ENCODE measurements at places on chromosomes 3 and 15.

GRCh38 chr3:151859233-151859673, 14.2 kb upstream of the SUCNR1 start:
- DNase-seq: no peak

GRCh38 chr15:101198800-101199199, 53.0 kb downstream of the CHSY1 start:
- peak; percentile 42 for DNase-seq

DNA sequence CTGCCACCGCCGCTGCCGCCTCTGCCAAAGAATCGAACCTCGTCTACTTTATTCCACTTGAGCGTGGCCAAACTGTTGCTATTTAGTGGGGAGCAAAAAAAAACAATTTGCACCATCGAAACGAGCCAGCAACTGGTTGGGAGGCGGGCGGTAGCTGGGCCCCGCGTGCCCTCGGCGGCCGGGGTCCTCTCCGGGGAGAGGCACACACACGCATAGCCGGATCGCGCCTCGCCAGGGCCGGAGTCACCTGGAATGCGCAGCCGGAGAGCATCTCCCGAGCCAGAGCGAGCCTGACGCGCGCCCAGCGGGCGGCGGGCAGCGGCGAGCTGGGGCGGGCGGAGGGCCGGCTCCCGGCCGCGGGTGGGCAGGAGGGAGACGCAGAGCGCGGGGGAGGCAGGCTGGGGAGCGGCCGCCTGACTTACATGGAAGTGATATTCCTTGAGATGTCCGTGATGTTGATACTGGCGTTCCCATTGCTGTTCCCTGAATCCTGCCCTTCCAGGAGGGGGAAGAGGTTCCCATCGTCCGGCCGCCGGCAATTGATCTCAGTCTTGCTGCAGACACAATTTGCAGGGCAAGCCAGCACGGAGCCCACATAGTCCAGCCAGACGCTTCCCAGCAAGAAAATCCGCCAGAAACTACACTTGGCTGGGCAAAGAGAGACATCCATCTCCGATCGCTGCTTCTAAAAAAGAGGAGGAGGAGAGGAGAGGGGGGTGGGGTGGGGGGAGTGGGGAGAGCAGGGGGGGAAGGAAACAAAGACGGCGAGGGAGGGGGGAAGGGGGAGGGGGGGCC, 858 bp downstream of the NTRK3 start:
- no peak for DNase-seq

- DNase-seq: peak; percentile 32
Observed at GRCh38 chr3:86990012-86990733, 776 bp downstream of the VGLL3 start.

DNA sequence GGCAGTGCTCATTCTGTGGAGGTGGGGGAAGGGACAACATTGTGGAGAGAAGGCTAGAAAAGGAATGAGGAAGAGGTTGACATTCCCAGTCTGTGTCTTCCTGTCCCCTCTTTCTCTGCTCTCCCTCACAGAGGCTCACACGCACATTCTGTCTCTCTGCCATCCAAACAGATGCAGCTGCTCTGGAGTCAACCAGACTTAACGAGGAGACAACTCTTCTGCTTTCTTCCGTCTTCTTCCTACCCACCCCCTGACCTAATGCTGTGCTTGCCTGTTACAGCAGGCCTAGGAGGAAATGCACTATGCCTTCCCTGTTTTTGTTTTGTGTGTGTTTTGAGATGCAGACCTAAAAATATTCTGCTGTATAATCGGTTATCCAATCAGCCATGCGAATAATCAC, 121.9 kb downstream of the CACNA1D start:
- no peak for DNase-seq

- no peak for DNase-seq
Observed at GRCh38 chr15:63805993-63806980, 27.5 kb downstream of the HERC1 start.

GRCh38 chr3:172171396-172172075, 132.2 kb downstream of the FNDC3B start:
- DNase-seq: peak; percentile 26

DNA sequence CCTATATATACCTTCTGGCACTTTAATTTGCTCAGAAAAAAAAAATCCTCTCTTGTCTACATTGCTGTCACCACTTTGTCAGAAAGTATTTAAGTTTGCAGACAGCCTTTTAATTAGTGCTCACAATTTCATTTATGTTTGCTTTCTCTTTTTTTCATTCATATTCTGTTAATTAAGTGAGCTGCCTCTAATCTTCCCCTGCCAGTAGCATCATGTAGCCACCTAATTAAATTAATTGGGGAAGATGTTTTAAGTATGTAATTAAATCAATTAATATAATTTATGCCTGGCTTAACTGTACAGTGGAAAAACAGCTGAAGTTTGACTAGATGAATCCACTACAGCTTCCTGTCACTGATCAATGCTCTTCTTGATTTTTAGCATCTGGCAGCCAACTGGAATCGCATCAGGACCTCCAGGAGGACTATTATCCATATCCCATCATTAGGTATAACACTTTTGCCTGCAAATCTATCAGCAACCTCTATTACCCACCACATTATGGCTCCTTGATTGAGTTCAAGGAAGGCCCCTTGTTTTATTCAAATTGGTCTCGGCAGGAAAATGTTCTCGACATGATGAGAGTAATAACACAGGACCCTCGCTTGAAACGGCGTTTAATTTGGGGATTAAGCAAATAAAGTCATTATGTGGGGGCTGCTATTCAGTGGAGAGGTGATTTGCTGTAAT, 118.5 kb downstream of the IQCH start:
- DNase-seq: no peak

GRCh38 chr3:27607370-27607769, 114.8 kb downstream of the EOMES start:
- DNase-seq: peak; percentile 62

DNA sequence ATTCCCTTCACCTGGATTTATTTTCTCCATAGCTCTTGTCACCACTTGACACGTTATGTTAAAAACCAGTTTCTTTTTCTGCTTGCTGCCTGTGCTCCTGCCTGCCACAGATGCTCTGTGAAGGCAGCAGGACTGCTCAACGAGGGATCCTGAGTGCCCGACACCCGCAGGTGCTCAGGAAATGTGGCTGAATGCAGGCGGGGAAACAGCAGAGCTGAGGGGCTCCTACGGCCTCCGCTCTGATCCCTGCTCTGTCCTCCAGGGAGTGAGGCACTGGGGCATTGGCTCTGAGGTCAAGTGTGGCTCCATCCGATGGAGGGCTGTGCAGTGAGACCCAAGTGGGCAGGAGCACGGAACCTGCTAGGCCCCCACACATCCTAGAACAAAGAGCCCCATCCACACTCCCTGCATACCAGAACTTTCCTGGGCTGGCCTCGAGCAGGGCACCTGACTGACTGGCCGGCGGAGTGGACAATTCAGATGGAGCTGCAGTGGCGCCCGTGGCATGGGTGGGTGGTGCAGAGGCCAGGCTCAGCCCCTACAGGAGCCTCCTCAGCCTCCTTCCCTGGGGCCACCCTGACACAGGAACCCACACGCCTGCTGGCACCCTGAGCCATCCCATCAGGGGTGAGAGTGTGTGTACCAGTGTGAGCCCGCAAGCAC, 27.9 kb downstream of the IQSEC1 start:
- no peak for DNase-seq

- DNase-seq: no peak
Observed at GRCh38 chr15:67843571-67844387, 3.9 kb upstream of the RNU6-1 start.

DNA sequence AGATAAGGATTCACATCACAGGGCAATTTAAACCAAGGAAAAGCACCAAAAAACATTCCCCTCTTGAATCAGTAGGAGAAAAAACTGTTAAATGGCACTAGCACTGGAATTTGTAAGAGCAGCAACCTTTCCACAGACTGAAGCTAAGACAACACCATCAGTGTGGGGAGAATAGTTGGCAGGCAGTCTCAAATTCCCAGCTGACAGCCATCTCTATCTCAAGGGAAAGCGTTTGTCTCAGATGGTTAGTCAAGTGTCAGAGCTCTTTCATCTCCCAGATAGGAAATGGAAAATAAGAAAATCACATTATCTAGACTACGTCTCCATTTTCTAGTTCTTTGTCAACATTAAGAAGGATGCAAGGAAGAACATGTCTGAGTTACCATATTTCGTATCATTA, 228.7 kb downstream of the WDR72 start:
- no peak for DNase-seq

DNA sequence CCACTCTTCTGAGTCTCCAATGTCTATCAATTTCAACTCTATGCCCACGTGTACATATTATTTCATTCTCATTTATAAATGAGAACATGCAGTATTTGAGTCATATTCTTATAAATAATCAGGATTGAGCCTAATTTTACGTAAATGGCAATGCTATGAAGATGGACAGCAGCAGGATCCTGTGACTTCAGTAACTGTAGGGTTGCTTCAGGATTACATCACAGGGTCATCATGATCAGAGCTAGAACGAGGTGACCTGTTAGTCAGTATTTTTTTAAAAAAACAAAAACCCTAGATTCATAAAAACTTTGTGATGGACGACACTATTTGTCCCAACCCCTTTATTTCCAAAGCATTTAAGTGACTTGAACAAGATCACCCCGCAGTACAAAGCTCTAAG, 21.8 kb downstream of the SHC4 start:
- DNase-seq: no peak

- DNase-seq: no peak
Observed at GRCh38 chr3:13465236-13465873, 14.8 kb upstream of the HDAC11 start.

- DNase-seq: peak; percentile 26
Observed at GRCh38 chr3:101069901-101070798, 76.9 kb upstream of the ABI3BP start.

GRCh38 chr3:10354361-10355015, 33.6 kb upstream of the SEC13 start:
- DNase-seq: no peak

Measured in HCEC 1CT (cell line).